ENCODE measurements at places on chromosomes 2 and 18. TPM values are rescaled to one million over a fixed set of nuclear protein-coding genes. Genes with fewer than 3 reads are reported as not detected.

Gene LYPD1
- 0.22 TPM for total RNA-seq

Gene TMEM169
- total RNA-seq: 0.59 TPM

Gene DIPK1C
- not detected for total RNA-seq

Gene TEKT4
- total RNA-seq: not detected

Gene OR6B2
- 3.3 TPM for total RNA-seq

DNA sequence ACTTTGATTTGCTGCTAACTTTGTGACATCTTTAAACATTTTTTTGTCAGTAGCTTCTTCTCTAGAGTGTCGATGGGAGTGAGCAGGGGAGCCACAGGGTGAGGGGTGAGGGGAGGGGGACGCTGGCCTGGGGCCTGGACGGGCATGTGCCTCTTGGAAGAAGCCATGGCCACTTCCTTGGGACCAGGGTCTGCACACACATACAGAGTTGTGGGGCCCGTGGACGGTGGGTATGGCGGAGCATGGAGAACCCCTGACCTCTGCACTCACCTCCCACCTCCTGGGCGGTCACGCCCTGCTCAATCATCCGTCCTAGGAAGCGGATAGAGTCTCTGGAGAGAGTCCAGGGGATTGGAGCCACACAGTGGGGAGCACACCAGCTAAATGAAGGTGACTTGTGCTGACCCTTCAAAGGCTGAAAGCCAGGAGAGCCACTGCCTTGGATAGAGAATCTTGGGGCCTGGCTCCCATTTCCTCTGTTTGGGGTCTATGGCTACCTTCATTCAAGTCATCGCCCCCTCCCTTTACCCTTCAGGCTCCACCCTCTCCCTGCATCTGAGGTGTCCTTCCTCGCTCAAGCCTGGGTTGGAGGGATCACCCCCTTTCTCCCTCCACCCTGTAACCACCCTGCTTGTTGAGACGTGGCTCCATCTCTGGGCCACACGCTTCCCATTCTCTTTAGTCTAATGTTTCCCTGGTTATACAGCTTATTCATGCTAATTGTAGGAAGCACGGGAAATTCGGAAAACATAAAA, 63.9 kb upstream of the HAAO start:
- no peak for DNase-seq

- DNase-seq: no peak
Observed at GRCh38 chr2:106847366-106847765, 38.6 kb downstream of the ST6GAL2 start.

- no peak for DNase-seq
Observed at GRCh38 chr2:206396211-206396610, 47.1 kb upstream of the ADAM23 start.

DNA sequence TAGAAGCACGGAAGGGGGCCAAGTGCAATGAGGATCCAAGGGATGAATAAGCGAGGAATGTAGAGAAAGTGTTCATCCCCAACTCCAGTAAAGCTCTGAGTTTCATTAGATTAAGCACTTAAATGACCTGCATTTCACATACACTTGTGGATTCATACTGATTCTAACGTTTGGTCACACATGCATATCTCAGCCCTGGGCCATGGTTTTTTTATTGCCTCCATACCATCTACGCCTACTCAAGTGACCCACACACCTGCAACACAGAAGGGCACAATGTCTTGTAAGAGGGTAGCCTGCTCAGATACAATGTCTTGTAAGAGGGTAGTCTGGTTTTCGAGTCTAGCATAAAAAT, 566 bp upstream of the MRPS5 start:
- no peak for DNase-seq

DNA sequence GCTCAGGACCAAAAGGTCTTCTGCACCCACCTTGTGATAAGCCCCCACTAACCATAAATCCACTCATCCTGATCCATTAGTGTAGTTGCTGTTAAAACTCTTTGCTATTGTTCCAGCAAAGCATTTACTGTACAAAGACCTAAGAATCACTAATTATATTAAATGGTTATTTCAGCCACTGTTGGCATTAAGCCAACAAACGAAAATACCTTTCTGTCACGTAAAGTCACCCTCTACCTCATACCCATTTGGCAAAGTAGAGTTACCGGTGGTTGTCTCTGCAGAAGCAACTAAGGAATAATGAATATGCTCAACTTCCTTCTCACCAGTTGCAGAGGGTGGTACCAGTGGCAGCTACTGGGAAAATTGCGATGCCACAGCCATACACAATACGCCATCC, 224.5 kb downstream of the SP3 start:
- no peak for DNase-seq

GRCh38 chr2:54638103-54638502, 85.4 kb upstream of the EML6 start:
- no peak for DNase-seq

DNA sequence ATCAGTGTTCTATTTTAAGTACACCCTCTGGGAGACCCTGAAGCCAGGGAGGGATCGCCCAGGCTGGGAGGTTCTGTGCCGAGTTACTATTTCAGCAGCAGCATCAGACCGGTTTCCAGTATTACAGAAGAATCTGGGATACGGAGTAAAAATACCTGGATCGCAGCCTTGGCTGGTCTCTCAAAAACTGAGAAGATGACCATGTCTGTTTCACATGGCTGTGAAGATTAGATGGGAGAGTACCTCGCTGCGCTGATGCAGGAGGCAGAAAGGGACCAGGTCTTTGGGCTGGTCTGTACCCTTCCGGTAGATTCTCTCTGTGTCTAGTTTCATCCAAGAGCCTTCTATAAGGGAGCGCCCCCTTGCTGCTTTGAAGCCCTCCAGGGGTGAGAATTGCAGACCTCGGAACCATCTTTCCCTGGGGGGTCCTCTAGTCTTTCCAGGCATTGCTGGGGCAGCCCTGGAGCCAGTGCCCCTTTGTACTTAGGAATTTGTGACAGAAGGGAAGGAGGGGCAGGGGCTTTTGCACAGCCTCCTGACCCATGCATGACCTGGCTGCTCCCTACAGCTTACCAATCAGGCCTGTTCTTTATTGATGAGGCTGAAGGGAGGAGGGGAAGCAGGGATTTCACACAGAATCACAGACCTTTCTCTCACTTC, 56.3 kb upstream of the MAPRE3 start:
- DNase-seq: no peak

DNA sequence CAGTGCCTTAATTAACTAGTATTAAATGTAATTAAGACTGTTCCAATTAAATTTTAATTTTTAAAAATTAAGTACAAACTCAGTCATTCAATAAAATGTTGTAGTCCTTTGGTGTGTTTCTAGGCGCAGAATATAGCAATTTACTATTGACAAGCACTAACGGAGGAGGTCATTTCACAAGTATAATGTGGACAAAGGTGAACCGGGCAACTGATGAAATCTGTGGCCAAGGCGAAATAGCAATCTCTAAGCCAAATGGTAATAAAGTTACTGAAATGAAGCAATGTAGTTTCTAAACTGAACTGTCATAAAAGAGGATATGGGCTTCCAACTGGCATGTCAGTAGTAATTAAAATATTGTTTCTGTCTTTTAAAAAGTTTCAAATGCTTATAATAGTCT, 27.5 kb downstream of the FIGN start:
- DNase-seq: no peak

GRCh38 chr2:207692206-207693065, 19.0 kb upstream of the CCNYL1 start:
- DNase-seq: no peak

GRCh38 chr18:54296062-54296461, 26.7 kb downstream of the POLI start:
- no peak for DNase-seq

GRCh38 chr18:27556741-27557140, 371.6 kb upstream of the CHST9 start:
- DNase-seq: no peak

DNA sequence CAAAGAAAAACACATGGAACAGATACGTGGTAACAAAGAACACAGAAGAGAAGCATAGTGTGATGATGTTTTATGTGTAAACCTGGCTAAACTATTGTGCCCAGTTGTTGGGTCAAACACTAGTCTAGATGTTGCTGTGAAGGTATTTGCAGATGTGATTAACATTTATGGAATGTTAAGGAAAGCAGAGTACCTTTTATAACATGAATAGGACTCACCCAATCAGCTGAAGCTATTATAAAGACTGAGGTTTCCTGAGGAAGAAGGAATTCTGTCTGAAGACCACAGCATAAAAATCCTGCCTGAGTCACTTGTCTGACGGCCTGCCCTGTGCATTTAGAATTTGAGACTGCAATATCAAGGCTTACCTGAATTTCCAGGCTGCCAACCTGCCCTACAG, 253.1 kb downstream of the DYM start:
- no peak for DNase-seq

Data from tibial nerve (tissue), 4 donors.